ENCODE measurements at places on chromosomes 16 and 17.

GRCh38 chr16:81797443-81797842, 18.4 kb downstream of the PLCG2 start:
- DNase-seq: no peak

DNA sequence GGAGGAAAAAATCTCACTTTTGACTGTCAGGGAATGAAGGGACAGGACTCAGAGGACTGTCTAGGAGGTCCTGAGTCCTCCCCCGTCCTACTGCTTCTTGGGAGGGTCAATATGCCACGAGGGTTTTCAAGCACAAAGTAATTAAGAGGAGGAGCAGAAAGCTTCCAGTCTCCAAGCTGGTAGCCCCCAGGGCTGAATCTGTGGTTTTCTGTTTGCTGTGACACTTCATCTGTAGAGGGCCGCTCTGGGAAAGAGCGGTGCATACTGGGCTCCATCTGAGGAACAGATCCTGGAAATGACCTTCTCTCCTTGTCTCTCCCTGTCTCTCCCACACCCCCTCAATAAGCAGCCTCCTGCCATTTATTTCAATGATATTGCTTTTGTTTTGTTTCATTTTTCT, 180.1 kb upstream of the SDK2 start:
- DNase-seq: no peak

DNA sequence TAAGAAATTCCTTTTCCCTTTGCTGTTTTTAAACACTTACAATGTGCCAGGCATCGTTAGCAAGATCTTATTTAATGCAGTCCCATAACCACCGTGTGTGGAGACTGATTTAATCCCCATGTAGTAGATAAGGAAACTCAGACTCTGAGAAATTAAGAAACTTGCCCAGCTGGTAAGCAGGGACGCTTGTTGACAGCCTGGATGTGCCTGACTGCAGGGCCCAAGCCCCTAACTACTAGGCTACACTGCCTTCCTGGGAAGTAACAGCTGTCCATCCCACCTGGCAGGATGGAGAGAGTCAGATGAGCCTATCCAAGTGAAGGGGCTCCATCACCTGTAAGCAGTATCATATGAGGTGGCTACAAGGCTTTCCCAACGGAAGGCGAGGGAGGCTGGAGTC, 23.1 kb downstream of the CDK5RAP3 start:
- DNase-seq: no peak

DNA sequence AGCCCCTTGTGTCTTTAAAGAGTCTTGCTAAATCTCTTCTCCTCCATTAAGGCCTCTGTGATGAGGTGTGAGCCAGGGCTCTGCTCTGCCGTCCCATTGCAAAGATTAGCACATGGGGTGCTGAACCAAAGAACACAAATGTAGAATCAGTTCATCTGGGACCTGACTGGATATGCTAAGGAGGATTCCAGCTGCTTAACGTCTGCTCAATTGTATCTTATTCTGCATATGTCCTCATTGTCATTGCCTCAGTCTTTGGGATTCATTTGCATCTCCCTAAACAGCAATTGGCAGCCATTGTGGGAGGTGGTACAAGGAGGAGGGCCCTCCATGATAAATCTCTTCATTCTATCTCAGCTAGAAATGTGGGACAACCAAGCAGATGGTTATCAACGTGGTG, 106.3 kb upstream of the ADAMTS18 start:
- no peak for DNase-seq

GRCh38 chr16:61233713-61234112, 802.5 kb downstream of the CDH8 start:
- DNase-seq: no peak

GRCh38 chr16:75745823-75746222, 19.5 kb upstream of the CPHXL start:
- no peak for DNase-seq

DNA sequence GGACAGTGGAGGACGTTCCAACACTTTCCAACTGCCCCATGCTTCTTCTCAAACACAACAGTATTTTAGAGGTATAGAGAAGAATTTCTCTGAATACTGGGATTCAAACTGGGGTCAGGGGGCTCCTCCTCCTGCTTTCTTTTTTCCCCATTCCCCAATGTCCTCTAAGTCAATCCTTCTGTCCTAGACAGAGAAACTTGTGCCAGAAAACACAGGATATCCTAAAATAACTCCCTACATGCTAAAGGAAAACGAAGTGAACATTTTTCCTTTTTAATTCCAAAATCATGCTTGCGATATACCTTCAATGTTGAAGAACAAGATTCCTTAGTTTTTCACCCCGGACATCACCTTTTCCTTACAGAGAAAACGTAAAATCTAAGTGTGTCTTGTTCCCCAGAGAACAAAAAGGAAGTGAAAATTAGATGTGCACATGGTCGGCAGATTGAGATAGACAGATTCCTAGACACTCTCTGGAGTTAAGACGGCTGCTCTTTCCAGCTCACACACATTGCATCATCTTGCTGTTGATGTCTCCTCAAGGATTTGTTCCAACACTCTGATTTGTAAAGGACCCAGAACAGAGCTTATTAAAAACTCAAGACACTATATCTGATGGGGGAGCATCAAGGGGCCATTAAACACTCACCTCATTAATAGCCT, 228.2 kb downstream of the GRIN2A start:
- no peak for DNase-seq

GRCh38 chr16:51641191-51641765, 490.2 kb upstream of the SALL1 start:
- no peak for DNase-seq

DNA sequence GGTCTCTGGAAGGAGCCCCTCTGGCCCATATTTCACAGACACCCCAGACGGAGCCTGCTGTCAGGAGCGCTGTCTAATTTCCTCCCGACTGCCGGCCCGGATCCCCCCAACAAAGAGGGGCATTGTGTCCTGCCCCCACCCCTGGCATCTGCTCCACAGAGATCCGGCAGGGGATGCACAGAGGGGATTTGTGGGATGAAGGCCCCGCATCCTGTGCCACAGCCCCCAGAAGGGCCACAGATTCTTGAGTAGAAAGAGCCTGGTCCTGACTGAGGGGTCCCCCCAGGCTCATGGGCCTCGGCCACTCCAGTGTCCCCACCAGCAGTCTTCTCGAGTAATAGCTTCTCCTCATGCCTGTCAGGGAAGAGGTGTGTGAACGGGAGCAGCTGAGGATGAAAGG, 29.5 kb downstream of the MEOX1 start:
- DNase-seq: no peak

DNA sequence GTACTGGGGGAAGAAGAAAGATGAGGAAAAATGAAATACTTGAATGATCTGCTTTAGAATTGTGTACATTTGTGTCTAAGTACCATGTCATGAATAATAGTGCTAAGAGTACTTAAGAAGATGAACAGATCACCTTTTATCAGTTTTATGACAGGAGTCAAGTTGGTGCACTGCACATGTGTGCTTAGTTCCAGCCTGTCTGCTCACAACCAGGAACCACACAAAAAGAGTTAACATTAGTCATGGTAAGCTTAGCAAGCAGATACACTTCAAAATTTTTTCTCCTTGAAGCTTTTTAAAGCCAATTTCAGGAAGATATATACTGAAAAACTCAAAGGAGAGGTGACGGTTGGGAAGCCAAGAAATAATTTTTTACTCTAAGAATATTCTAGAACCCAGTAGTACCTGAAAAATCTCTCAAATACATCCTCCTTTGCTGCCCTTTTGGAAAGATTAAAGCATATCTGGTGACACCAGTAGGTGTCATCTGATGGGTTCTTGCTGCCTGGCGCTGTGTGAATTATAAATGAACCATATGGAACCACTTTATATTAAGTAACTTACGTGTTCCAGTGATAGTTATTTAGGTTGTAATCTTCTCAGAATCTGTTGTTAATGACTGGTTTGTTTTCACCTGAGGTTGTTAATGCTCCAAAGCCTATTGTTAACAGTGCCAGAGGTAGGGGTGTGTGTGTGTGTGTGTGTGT, 93.4 kb downstream of the MSI2 start:
- DNase-seq: no peak

DNA sequence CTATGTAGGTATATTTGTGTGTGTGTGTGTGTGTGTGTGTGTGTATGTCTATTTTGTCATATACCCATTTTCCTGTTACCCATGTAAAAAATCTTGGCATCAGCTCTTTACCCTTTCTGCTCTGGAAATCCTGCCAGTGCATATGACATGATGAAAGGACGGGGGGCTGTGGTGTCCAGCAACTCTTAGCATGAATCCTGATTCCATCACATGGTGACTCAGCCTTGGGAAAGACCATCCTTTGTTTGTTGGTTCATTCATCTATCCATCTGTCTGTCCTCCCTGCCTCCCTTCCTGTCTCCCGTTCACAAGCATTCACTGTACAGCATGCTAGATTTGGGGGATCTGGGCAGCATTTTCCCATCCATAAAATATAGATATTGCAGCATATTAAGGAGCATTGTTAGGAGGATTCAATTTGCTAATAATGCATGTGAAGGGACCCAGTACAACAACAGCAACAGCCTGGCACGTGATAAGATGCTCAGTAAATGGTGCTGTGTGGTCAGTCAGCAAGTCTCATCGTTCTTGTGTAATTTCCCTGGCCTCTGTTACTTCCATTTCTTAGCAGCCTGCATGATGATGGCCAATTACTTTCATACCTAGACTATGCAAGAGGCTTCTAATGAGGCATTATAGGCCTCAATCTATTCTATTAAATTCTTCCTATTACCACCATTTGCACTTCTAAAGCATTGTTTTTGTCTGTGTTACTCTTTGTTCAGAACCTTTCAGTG, 191.0 kb downstream of the PRKCA start:
- no peak for DNase-seq

- peak; percentile 15 for DNase-seq
These were observed 186.5 kb downstream of the STX8 start for GRCh38 chr17:9389111-9389527.

DNA sequence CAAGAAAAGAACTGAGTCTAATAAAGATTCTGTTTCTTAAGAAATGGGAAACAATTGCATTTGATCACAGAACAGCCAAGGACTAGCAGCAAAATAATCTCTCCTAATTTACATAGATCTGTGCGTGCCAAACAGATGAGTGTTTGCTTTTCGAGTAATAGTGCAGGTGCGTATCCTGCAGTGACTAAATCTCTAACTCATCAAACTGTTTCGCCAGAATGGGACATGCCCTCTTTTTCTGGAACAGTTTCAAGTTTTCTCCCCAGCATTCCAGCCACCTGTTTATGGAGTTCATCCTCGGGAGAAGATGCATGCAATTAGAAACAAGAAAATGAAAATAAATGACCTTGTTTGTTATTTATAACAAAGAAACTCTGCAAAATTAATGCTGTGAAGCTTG, 5.7 kb upstream of the TOX3 start:
- no peak for DNase-seq

DNA sequence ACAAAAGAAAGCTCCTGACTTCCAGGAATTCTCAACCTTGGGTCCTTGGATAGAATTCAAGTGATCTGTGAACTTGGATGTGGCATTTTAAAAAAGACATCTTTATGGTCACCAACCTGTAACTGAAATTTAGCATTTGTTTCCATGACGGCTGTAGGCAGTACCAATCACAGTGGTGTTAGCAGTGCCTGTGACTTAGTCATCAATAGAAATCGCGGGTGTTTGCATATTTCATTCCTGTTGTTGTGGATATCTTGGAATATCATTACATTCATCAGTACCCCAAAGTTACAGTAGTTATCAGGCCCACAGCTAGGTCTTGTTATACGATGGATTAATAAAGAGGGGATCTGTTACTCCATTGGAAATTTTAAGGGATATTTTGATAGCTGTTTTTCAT, 81.6 kb downstream of the CMIP start:
- no peak for DNase-seq

DNA sequence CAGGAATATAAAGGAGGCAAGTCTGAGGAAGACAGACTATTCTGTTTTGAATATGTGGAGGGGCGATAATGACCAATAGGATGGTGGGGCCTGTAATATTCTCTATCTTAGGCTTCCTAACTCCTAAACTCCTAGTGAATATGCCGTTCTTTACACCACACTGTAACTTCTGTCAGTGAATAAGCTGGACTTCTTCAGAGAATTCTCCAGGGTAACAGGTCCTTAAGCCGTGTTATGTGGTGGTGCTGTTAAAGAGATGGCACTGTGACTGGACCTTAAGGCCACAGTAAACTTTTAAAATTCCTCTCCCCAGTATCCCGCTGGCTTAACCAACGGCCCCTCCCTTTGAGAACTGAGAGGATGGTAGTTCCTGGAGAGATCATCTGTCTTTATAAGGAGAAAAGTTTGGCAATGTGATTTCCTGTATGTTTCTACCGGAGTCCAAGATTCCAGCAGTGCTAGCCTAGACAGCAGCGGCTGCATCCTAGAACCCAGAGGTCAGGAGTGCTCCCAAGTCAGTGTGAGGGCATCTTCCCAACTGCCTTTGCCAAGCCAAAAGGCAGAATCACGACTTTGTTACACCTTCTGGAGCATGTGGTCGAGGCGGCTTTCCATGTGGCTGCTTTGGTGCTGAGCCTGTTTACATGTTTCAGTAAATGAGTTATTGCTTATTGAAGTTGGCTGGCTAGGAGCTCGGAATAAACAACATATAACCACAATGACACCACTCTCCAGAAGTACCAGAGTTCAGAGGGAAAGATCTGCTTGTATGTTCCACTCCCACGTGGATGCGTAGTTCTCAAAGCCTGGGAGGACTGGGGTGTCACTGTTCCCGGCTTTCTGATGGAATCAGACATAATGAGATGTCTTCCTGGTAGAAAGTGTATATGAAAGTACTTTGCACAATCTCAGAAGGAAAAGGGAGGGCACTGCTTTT, 41.0 kb downstream of the TUBD1 start:
- DNase-seq: no peak

DNA sequence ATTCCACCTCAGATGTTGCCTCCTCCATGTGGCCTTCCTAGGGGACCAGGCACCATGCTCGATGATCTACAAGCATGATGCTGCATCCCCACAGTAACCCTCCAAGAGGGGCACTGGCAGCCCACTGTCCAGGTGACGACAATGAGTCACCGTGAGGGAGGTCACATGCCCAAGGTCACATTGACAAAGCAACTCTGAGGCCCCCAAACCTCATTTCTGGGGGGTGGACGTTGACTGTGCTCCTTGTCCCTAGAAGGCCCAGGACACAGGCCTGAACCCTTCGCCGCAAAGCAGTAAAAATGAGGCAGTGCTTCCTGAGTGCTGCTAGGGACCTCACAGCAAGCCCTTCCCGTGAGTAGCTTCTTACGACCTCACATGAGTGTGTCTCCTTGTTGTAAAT, 136.5 kb downstream of the C16orf78 start:
- no peak for DNase-seq

DNA sequence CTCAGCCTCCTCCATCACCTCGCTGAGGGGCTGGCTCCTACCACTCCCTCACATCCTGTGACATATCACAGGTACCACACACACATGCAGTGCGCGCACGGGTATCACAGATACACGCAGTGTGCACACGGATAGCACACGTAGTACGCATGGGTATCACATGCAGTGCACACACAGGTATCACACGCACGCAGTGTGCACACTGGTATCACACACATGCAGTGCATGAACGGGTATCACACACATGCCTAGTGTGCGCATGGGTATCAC, 30.1 kb downstream of the ACSF3 start:
- no peak for DNase-seq

- no peak for DNase-seq
These were observed 28.9 kb upstream of the ULK2 start for GRCh38 chr17:19896679-19897078.
